ENCODE measurements at places on chromosomes 1 and 21.

DNA sequence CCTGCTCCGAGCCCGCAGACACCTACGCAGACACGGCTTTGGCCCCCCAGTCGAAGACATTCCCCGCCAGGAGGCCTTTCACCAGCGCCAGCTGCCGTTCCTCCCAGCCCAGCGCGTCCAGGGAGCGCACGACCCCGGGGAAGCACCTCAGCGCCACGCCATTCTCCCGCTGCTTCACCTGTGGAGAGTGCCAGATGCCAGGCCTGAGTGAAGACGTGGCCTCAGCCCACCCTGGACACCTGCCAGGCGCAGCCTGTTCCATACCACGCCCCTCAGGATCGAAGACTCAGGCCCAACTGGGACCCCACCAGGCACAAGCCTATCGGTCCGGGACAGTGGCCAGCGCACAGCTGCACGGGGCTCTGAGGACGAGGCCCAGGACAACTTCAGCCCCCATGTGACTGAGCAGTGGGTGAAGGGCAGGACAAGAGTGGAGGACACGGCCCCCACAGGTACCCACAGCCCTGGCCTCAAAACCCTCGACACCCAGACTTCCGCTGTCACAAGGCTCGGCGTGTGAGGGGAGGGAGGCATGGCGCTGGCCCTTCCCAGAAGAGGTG is 13.5 kb downstream of the PANK4 start:
- DNase-seq: no peak

DNA sequence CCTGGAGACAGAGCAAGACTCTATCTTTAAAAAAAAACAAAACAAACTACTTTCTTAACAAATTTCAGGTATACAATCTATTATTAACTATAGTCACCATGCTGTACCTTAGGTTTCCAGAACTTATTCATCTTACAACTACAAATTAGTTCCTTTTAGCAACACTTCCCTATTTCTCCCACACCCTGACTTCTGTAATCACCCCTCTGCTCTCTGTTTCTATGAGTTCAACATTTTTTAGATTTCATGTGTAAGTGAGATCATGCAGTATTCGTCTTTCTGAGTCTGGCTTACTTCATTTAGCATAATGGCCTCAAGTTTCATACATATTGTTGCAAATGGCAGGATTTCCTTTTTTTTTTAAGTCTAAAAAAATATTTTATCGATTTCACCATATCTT is 77.9 kb upstream of the LPGAT1 start:
- no peak for DNase-seq

- DNase-seq: no peak
These were observed 49.9 kb downstream of the TOMM20 start for GRCh38 chr1:235078480-235079381.

DNA sequence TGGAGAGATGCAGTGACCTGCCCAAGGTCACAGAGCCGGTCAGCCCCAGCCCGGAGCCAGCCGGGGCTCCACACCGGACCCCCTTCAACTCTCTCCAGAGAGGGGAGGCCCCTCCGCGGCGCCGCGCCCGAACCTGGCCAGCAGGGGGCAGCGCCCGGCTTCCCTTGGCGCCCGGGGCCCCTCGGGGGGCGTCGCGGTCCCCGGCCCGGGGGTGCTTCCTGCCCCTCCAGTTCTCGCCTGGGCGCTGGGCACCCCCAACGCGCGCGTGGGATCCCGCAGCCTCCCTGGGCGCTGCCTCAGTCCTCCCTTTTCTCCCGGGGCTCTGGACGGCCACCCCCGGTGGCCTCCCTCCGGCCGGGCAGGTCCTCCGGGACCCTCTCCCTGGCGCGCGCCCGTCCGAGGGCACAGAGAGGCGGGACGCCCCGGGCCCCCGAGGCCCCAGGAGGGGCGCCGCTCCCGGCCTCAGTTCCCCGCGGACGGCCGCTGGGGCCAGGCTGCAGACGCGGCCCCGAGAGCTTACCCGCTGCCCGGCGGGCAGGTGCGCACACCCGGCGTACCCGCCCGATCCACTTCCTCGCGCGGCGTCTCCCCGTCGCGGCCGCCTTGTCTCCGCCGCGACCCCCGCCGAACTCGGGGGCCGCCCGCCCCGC is 406 bp downstream of the HTR1D start:
- peak; percentile 49 for DNase-seq

- DNase-seq: no peak
These were observed 3.8 kb upstream of the MAB21L3 start for GRCh38 chr1:116107371-116107770.

GRCh38 chr21:15282665-15283064 is 217.9 kb upstream of the NRIP1 start:
- no peak for DNase-seq

DNA sequence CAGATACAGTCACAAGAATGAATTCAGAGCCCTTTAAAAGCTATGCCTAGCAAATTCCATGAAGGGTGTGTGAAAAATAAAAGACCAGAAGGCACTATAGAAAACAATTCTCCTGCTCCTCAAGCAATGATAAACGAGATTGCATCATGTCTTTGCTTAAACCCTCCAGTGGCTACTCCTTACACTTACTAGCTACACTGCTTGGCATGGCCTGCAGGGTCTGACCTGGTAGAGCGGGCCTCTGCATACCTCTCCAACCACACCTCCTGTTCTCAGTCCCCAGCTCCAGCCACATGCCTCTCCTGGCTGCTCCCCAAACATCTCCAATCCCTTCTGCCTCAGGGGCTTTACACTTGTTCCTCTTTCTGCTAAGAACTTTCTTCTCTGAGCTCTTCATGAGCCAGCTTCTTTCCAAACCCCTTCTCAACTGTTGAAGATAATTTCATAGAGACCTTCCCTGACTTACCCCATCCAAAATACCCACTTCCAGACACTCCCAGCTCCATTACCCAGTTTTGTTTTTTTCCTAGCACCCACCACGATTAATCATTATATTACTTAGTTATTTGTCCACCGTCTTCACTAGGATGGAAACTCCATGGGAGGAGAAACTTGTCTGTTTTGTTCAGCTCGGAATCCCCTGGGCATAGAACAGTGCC is 11.2 kb upstream of the CREG1 start:
- no peak for DNase-seq

DNA sequence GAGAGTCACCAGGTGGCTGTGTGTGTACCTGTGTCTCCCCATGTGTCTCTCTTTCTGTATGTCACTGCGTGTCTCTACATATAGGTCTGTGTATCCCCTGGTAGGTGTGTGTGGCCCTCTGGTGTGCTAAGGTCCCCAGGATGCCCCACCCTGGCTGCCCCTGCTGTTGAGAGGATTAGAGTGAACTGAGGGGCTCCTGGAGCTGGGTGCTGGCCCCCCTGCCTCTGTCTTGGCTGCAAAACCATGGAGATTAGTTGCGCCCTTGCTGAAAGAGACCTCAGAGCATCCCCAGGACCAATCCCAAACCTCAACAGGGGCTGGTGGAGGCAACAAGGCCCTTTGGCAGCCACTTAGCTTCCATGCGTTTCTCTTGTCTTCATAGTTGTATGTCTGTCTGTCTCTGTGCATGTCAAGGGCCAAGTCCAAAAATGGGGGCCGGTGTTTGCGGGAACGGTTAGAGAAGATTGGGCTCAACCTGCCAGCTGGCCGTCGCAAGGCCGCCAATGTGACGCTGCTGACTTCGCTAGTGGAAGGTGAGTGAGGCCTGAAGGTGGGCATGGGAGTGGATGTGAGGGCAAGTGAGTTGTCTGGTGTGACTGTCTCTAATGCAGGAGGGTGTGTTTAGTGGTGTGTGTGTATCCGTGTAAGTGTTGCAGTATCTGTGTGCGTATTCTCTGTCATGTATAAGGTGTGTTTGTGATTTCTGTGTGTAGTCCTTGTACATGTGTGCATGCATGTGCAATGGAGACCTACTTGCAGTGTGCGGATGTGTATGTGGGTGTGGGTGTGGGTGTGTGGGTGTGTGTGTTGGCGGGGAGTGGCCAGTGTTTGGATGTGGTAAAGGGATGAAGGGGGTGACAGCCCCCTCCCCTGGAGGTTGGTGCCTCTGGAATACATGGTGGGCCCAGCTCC is 16.7 kb downstream of the TFAP2E start:
- no peak for DNase-seq

- no peak for DNase-seq
These were observed 51.1 kb downstream of the NFIA start for GRCh38 chr1:61133335-61134019.

- DNase-seq: no peak
These were observed 4.6 kb downstream of the TENT5B start for GRCh38 chr1:27007909-27008582.

- DNase-seq: no peak
These were observed 1.1 kb downstream of the TTC3 start for GRCh38 chr21:37074197-37074510.

- no peak for DNase-seq
These were observed 489 bp downstream of the CELSR2 start for GRCh38 chr1:109249654-109250401.

DNA sequence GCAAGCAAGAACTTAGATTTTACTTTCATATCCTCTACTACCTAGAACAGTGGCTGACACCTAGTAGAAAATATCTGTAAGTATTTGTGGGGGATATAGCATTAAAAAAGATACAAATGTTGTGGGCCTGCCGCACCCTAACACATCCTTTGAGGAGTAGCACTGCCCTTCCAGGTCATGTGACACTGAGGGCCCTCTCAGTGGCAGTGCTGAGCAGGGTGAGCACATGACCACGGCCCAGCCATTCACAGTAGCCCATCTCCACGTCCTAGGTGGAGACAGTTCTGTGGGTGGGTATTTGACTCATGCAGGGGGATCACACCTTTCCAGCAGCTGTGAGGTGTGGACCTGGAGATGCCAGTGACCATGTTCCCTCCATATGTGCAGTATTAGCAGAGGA is 108.9 kb downstream of the OMA1 start:
- DNase-seq: no peak

- no peak for DNase-seq
These were observed 7.2 kb downstream of the ARF1 start for GRCh38 chr1:228089519-228090380.

DNA sequence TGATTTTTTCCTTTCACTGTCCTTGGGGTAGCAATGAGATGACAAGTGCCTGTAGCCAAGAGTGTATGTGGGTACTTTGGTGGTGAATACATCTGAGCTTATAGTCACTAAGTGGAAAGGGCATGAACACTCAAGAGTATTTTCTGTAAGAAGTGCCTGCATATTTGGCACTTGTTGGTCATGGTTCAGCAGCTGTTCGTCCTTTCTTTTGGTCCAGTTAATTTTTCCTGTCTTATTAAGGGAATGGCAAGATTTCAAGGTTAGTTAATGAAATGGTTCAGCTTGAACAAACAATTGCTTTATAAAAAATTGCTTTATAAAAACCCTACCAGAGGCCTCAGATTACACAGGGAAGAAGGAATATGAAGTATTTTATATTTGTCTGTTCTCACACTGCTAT is 48.6 kb upstream of the GPR52 start:
- no peak for DNase-seq

- DNase-seq: no peak
These were observed 33.5 kb downstream of the PCAT6 start for GRCh38 chr1:202844259-202844658.

- no peak for DNase-seq
These were observed 917.9 kb upstream of the B3GALT2 start for GRCh38 chr1:194104247-194104844.

GRCh38 chr1:50326026-50326425 is 97.2 kb downstream of the DMRTA2 start:
- DNase-seq: no peak

DNA sequence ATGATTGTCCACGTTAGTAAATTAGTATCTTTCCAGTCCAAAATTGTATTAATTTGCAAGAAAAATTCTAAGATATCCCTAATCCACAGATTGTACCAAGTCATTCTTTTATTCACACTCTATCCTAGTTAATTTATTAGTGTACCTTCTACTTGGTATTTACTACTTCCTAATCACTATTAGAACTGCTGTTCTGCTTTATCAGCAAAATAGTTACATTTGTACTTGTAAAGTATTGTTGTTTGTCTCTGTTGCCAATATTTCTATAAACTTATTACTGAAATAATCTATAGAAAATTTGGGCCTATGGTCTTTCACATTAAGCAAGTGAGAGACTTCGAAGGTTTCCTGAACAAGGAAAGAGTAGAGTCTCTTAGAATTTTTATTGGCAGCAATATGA is 5.6 kb upstream of the CRP start:
- DNase-seq: no peak

- no peak for DNase-seq
These were observed 91.2 kb upstream of the KCNJ15 start for GRCh38 chr21:38165466-38166172.

DNA sequence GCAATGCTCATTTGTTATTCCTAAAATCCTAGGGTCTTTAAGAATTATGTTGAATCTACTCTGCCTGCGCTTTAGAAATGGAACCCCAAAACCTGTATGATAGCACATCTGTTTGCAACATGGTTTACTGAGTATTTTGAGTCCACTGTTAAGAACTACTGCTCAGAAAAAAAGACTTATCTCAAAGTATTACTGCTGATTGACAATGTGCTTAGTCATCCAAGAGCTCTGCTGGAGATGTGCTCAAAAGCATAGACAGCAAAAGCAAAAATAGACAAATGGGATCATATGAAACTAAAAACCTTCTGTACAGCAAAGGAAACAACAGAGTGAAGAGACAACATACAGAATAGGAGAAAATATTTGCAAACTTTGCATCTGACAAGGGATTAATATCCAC is 107.0 kb downstream of the CTH start:
- DNase-seq: no peak

DNA sequence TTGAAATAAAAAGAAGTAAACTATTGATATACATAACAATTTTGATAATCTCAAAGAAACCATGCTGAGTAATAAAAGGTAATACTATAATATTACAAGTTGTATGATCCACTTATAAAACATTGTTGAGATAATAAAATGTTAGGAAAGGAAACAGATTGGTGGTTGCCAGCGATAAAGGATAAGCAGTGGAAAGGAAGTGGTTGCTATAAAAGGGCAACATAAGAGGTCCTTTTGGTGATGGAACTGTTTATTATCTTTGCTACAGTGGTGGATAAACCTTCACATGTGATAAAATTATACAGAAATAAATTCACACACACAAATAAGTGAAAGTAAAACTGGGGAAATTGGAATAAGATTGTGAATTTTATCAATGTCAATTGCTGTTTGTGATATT is 15.1 kb downstream of the OR6F1 start:
- DNase-seq: no peak

All from activated CD8-positive, alpha-beta T cell treated with anti-CD3 and anti-CD28 coated beads for 36 hours (primary cell).